ENCODE measurements at places on chromosomes 1 and 21.
A peak's percentile ranks its signal among the peaks of the same experiment; 100 is the strongest.

DNA sequence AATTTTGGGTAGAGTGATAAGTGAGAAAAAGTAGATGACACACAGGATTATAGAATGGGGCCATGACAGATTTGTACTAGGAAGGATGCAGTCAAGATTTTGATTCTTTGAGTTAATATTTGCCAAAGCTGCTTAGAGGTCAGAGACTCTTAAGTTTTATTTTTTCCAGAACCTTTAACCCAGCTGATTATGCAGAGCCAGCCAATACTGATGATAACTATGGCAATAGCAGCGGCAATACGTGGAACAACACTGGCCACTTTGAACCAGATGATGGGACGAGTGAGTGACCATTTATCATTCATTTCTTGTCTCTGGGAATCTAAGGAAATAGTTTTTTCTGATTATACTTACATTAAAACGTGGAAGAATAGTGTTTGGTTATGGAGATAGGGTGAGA lies 16.1 kb downstream of the UBAP2L start:
- no peak for DNase-seq

DNA sequence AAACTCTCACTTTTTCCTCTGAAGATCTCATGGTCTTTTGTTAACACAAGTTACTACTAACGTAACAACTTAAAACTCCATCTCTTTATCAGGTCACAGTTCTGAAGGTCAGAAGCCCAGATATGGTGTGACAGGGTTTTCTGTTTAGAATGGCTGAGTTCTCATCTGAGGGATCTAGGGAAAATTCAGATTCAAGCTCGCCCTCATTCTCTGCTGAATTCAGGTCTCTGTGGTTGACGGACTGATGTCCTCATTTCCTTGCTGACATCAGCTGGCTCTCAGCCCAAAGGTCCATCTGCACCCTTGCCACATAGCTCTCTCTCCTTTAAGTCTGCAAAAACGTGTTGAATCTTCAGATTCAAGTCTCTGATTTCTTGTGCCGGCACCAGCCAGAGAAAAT lies 6.1 kb upstream of the NTPCR start:
- DNase-seq: no peak

GRCh38 chr1:3738943-3739342 lies 13.3 kb upstream of the CCDC27 start:
- no peak for DNase-seq

GRCh38 chr1:21317035-21317689 lies 26.9 kb upstream of the ECE1 start:
- no peak for DNase-seq

GRCh38 chr1:50488356-50488755 lies 65.1 kb upstream of the DMRTA2 start:
- no peak for DNase-seq

GRCh38 chr1:206684478-206685333 lies at the start of gene MAPKAPK2:
MAPKAPK2 (plus strand) TSS chr1:206684905; CDS start chr1:206685230, 325 bp downstream.
- DNase-seq: peak; percentile 92

- DNase-seq: peak; percentile 68
Observed at GRCh38 chr1:175152006-175152652, 40.4 kb downstream of the KIAA0040 start.

DNA sequence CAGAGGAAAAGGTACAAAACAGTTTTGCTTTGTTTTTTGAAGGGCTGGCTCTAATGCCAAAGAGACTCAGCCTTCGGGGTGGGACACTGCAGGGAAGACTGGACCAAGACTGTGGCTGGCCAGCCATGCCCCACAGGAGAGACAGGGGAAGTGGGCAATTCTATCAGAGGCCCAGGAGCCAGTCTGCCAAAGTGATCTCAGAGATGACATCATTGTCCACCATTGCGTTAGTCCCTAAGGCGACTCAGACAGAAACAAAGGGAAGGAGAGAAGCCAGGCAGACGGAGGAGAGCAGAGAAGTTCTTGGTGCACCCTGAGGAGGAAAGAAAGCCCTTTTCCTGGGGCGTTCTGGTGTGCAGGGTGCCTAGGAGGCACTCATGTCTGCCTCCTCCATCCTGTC lies 26.4 kb downstream of the OPTC start:
- DNase-seq: peak; percentile 38

GRCh38 chr1:78831731-78832360 lies 174.7 kb downstream of the ADGRL4 start:
- no peak for DNase-seq

- no peak for DNase-seq
Observed at GRCh38 chr1:53116933-53117600, 25.4 kb downstream of the SLC1A7 start.

GRCh38 chr1:184392067-184392466 lies 5.2 kb downstream of the C1orf21 start:
- no peak for DNase-seq

GRCh38 chr1:51061231-51061918 lies 40.7 kb upstream of the C1orf185 start:
- peak; percentile 26 for DNase-seq

DNA sequence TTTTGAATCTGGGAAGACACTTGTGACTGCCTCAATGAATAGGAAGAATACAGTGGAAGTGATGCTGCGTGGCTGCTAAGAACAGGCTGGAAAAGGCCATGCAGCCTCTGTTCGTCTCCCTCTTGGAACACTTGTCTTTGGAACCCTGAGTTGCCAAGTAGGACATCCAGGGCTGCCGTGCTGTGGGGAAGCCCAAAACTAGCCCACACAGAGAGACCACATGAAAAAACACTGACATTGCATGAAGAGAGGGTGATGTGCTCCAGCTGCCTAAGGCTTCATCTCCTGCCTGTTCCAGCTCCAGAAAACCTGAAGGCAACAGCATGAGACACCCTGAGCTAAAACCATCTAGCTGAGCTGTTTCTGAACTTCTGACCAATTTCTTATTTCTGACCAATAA lies 61.1 kb upstream of the GNG4 start:
- DNase-seq: peak; percentile 45

DNA sequence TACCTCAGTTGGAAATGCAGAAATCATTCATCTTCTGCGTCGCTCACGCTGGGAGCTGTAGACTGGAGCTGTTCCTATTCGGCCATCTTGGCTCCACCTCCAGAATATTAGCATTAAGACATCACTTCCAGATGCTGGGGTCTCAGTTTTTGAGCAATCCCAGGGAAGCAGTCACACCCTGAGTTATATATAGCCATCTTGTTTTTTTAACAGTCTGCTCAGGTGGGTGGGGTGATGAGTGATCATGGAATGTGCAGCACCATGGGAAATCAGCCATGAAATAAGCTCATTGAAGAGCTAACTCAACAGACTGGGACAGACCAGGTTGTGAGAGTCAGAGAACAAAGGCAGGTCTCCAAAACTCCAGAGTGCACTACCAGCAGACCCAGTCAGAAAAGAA lies 27.0 kb upstream of the HMGB4 start:
- no peak for DNase-seq

DNA sequence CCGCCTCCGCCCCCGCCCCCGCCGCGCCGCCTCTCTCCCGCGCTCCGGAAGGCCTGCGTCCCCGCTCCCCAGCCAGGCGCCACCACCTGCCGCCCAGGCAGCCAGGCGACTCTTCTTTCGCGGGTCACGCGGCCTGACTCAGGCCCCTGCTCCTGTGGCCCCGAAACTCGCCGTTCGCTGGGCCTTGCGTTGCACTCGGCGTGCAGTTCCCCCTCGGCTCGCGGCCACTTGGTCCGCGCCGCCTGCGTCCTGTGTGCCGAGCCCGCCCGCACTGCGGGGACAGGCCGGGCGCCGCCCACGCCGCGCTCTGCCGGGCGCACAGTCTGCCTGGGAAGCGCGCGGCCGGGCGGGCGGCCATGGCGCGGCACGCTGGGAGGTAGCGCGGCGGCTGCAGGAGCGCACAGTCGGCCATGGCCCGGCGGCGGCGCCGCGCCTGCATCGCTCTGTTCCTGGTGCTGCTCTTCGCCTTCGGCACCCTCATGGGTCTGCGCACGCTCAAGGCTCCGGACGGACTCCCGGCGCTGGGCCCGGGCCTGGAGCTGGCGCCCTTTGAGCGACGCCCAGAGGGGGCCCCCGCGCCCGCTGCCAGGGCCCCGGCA lies at the start of gene MANEAL:
TSS of gene MANEAL (plus strand) at position 75 of the 599 bp plus-strand sequence. CDS start at position 411, 336 bp downstream.
- peak; percentile 89 for DNase-seq

DNA sequence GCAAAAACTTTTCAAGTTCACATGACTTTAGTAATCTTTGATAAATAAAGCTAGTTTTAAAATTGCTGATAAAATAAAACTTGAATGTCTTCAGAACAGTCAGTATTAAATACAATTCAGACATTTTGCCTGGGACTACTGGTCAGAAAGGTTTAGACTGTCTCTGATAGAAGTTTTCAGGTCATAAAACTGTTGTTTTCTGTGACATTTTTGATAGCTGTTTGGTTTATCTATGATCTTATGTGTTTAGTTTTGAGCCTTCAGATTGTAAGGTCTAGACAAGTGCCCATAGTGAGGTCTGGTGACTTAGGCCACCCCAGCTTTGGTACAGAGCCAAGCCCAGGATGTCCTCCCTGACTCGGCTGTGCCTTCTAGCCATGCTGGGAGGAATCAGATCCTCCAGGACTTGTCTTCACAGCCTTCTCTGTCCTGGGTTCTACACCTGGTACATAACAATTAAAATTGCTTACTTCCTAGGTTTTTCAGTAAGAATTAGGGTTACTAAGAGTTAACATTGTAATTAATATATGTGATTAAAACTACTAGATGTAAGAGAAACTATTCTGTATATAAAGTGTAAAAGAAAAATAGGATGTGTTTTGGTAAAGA lies 15.1 kb upstream of the DNAH14 start:
- peak; percentile 7 for DNase-seq

- peak; percentile 86 for DNase-seq
Observed at GRCh38 chr1:67645495-67646144, 39.4 kb upstream of the GADD45A start.

DNA sequence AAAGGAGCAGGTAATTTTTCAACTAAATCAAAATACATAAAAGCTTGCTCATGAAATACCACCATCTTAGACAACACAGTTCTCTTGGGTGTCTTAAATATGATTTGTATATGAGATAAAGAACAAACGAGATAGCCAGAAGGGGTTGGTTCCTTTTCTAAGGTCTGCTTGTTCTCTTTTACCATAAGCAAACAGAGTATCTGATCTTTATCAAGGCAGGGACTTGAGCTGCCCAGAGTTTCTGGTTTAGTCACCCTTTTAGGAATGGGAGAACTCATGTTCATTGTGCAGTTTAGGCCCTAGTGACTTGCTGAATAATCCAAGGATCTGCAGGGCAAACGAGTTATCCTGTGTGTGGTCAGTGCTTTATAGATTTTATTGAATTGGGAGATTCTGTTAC lies 3.0 kb upstream of the SUCO start:
- DNase-seq: no peak

DNA sequence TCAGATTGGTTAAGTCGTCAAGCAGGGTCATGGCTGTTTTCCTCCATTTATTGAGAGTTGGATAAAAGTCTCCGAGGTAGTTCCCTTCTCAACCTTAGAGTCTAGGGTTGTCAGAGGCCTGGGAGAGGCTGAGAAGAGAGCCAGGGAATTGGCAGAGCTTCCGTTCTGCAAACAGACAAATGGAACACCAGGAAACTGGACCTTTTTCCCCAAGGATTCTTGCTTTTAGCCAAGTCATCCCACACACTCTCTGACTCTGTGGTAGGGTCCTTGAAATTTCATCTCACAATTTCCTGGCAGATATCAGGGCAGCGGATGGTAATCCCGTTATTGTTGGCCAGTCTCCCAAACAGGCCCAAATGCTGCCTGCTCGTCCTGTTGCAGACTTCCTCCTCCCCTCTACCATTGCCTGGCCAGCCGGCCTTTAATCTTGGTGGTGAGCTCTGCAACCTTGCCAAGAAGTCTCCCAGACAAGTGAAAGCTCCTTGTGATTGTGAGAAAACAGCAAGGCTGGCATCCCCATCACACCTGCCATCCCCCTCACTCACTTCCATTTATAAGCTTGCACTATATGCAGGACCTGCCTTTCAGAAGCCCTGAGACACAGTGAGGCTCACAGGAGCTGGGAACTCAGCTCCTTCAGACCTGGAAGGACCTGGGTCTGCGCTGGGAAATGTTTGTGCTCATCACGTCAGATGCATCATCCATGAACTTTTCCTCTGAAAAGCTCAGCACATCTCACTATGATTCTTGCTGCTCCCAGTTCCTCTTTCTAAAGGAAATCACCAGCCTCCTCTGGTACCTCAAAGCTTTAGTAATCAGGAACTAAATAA lies 13.7 kb upstream of the SRP9 start:
- DNase-seq: no peak

- DNase-seq: no peak
Observed at GRCh38 chr1:6279613-6280383, 18.9 kb upstream of the GPR153 start.

GRCh38 chr1:22074803-22075202 lies 22.3 kb downstream of the CDC42 start:
- no peak for DNase-seq

Data from DMS53 (cell line).